ENCODE measurements at places on chromosomes 12 and 14. TPM values are rescaled to one million over a fixed set of nuclear protein-coding genes. Genes with fewer than 3 reads are reported as not detected.

GRCh38 chr12:75823475-75823874 is 208.1 kb downstream of the PHLDA1 start:
- no peak for DNase-seq

DNA sequence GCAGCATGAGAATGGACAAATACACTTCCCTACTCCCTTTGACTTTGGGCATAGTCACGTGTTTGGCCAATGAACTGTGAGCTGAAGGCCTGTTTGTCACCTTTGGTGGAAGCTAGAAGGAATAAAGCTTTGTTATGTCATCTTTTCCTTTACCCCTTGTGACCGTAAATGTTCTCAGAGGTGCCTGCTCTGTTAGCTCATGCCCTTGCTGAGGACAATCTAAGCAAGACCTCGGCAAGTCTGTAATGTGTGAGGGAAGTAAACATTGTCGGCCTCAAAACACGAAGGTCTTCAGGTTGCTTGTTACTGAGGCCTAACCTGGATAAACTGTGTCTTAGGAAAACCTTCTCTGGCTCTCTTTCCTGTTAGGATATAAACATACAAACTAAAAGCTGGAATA is 354.2 kb downstream of the TMEM132D start:
- DNase-seq = no peak

DNA sequence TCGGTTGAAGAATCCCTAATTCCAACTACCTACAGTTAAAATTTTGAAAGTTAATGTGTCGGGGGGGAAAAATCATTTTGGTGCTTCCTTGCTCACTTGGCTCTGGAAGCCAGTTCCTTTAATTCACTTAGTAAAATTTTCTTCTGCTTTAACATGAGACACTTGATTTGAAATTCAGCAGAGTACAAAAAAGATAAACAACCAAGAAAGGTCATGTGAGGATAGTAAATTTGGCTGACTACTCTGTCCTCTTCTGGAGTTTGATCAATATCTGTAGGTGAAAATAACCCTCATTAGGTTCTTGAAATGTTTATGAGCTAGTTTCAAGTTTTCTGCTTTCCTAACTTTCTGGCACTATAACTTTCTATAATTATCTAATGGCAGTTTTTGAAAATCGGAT is 43.4 kb downstream of the KCNJ8 start:
- DNase-seq = no peak

DNA sequence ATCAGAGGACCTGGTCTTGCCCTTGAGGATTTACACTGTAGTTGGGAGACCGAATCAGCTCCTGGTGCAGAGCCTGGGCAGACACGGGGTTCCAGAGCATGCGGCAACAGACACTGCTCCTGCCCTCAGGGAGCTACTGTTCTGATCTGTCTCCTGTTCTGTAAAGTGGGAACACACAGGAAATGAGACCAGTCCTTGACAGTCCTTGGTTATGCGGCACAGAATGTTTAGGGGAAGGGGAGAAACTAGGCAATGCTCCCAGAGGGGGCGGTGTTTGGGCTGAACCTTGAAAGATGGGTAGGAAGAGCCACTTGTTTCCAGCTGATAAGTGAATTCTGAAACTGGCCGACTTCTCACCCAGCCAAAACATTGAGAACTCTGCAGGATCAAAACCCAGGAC is 132.4 kb downstream of the ZFP36L1 start:
- DNase-seq = no peak

DNA sequence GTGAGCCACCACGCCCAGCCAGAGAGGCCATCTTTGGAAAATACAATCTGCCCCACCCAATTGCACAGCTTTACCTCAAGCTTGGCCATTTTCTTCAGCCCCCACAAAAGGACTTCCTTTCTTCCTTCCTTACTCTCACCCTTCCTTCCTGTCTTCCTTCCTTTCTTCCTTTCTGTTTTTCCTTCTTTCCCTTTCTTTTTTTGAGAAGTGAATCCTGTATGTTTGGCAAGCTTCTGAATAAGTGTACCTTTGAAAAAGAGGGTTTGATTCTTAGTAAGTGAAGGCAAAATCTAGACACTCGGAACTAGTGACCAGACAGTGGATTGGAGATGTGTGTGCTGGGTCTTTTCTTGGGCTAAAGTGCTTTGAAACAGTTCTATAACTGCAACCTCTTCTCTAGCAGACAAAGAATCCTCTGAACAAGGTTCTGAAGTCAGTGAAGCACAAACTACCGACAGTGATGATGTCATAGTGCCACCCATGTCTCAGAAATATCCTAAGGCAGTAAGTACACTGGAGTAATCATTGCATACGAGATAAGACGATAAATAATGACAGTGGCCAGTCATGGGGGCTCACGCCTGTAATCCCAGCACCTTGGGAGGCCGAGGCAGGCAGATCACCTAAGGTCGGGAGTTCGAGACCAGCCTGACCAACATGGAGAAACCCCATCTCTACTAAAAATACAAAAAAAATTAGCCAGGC is 49.5 kb downstream of the SUPT16H start:
- no peak for DNase-seq

DNA sequence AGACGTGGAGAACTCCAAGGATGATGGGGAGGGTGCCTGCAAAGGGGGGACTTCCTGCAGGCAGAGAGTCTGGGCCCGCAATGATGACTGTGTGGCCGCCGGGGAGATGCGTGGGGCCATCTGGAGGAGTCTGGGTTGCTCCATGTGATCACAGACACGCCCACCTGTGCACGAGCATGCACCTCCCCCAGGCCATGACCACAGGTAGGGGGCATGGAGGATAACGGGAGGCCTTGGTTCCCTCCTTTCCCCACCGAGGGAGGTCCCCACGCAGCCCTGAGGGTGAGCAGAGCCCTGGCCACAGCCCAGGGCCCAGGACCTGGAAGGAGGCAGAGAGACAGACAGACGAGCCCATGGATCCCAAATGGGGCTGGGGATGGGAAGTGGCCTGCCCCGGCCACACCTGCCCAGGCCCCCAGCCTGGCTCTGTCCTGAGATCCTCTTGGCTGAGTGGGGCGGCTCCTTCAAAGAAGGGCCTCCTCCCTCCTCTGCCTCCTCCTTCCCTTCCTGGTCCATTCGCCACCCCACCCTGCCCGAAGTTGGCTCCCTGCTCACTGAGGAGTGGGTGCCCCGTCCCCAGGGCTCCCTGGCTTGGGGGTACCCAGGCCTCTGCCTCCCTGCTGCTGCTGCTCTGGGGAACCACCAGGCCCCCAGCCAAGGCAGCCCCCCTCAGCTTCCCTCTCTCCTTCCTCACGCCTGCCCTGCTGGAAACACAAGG is 138.2 kb downstream of the CALM1 start:
- no peak for DNase-seq

Gene ETV6
- 8.8 TPM for total RNA-seq

DNA sequence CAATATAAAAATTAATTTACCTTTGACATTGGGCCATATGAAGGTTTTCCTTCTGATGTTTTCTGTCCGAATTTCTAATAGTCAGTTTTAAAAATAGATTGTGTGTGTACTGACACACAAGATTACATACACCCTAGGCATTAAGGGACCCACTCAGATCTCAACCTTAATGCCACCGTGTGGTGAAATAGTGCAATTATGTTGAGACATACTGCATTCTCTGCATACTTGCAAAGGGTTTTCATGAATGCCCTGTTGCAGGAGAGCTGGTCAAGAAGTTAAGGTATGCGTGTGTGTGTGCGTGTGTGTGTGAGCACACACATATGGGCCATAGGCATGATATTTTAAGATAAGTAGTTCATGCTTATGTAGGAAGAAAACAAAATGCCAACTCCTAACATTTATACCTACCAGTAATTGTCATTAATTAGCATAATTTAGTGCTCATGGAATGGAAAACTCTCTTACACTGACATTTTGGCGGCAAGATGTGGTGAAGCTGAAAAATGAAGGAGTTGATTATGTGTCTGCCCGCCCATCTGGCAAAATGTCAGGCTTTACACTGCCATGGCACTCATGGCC is 58.8 kb downstream of the PIK3C2G start:
- DNase-seq = peak; percentile 61
